ENCODE measurements at places on chromosomes 6 and 20.

DNA sequence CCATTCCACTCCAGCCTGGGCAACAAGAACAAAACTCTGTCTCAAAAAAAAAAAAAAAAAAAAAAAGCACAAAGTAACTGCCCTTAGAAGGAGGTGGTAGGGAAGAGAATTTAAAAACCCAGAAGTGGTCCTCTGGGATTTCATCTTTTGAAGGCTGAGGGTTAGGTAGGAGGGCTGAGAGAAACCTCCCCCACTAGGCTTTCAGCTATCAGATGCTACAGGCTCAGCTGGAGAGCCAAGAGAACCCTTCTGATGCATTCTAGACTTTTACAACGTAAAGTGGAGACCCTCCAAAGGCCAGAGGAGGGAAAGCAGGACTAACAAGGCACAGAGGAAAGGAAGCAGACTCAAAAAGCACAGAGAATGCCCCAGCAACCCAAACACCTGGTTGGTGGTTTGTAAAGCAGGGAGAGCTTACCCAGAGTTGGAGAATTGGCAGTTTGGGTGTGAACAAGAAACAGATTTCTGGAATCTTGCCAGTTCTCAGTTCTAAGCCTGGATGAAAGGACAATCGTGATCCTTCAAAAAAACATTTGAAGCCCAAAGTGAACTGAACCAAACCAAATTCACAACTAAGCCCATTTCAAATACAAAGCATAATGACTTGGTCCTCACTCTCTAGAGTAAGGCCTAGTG is 23.2 kb upstream of the SPAG4 start:
- DNase-seq = no peak

GRCh38 chr6:39756582-39756981 is 31.4 kb upstream of the KIF6 start:
- no peak for DNase-seq

DNA sequence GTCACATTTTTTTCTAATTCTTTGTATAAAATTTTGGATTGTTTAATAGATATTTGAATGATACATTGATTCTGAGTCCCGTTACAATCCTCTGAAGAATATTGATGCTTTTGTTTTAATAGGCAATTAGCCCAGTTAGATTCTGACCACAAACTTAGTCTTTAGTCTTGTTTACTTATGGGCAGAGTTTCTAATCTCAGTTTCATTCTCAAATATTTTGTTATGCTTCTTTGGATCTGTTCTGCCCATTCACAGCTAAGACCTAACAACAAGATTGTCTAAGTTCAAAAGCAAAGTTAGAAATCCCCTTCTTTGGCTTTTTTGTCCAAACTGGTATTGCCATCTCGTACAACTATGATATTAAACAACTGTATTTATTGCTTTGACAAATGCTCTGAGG is 58.0 kb downstream of the TBXT start:
- DNase-seq = no peak

GRCh38 chr6:93992976-93993375 is 573.6 kb upstream of the EPHA7 start:
- no peak for DNase-seq

DNA sequence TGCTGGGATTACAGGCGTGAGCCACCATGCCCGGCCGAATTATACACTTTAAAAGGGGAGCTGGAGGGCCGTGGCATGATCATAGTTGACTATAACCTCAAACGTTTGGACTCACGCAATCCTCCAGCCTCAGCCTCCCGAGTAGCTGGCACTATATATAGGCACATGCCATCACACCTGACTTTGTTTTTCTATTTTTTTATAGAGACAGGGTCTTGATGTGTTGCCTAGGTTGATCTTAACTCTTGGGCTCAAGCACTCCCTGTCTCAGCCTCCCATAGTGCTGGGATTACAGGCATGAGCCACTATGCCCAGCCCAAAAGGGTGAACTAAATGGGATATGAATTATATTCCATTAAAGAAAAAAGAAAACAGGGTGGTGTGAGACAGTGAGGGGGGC is 7.8 kb downstream of the PTGIS start:
- no peak for DNase-seq

DNA sequence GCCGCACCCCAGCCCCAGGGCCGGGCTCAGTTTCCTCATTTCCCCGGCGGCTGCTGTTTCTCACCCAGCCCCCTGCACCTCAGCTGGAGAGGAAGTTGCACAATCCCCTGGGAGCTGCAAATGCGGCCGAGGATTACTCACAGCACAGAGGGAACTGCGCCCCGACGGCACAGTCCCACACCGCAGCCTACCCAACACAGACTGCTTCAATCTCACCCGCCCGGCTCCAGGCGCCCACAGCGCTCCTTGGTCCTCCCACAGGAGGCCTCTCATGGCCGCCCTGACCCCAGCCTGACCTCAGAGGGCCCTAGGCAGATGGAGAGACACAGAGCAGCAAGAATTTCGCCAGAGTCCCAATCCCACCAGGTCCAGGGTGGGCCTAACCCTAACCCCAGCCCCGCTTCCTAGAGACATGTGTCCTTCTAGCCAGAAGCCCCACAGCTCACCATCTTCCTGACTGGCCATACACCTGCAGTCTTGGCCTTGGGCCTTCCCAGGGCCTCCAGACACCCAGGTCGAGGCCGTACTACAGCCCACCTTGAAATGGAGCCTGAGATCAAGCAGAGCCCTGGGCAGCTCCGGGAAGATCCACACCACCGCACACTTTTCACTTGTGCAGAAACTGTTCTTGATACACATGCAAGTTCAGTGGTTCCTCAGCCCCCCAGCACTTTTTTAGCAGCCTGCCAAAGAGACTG is 11.7 kb downstream of the TFEB start:
- DNase-seq = peak; percentile 61

DNA sequence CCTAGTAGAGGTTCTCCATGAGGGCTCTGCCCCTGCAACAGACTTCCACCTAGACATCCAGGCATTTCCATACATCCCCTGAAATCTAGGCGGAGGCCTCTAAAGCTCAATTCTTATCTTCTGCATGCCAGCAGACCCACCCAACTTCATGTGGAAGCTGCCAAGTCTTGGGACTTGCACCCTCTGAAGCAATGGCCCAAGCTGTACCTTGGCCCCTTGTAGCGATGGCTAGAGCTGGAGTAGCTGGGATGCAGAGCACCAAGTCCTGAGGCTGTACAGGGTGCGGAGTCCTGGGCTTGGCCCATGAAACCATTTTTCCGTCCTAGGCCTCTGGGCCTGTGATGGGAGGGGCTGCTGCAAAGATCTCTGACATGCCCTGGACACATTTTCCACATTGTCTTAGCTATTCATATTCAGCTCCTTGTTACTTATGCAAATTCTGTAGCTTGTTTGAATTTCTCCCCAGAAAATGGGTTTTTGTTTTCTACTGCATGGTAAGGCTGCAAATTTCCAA is 17.4 kb upstream of the ELOVL5 start:
- DNase-seq = no peak

DNA sequence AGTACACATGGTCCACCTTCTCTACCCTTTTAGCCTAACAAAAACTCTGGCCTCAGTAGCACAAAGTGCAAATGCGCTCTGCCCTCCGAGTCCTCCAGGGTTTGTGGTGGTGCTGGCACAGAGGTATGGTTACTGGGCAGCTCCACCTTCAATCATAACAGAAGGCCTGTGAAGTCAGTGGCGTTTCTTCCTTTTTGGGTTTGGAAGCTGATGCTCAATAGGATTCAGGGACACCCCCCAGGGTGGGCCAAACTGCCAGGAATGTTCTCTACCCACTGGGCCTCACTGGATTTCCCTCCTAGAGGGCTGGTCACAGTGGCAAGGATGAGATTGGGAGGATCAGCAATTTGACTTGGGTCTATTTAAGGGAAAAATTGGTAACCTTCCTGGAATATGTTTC is 286.1 kb upstream of the FOXQ1 start:
- no peak for DNase-seq

- no peak for DNase-seq
Observed at GRCh38 chr20:48115502-48115901, 330.2 kb upstream of the SULF2 start.

DNA sequence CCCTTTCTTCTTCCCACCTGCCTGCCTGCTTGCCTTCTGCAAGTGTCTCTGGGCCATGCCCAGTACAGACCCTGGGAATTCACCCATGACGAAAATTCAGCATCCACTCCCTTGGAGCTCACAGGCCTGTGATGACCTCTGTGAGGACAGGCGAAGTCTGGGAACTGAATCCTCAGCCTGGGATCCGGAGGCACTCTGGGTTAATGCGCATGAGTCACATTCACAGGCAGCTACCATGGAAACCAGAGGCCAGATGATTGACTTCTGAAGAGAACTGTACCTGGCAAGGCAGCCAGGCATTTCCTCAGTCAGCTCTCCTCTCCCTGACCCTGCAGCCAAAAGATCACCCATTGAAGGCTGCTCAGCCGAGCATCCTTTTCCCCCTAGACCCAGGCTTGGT is 41.0 kb downstream of the SLC9A8 start:
- DNase-seq = peak; percentile 90

- no peak for DNase-seq
Observed at GRCh38 chr6:33705955-33706725, 5.4 kb downstream of the UQCC2 start.

DNA sequence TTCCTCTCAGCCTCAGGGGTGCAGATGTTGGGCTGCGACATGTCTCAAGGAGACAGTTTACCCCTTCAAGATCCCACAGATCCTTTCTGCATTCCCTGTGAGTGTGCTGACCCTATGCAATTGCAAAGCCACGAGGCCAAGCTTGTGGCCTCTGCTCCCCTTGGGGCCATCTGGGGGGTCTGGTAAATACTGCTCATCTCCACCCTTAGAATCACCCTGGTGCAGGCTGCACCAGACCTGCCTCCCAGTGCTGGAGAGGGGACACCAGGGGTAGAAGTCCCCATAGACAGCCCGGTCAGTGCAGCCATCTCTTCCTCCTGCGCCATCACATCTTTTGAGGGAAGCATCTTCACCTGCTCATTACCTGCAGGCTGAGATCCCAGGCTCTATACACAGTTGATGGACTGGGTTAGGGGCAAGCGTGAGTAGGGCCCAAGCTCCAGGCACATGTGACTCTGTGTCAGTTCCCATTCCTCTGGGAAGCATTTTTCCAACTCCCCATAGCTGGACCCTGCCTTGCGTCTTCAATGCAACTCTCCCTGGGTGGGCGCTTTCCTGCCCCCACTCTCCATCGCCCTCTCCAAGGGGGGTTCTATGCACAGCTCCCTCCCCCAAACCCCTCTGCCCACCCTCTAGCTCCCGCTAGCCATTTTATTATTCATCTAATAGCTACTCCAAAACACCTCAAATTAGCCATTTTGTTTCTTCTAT is 53.9 kb downstream of the THBS2 start:
- DNase-seq = no peak

DNA sequence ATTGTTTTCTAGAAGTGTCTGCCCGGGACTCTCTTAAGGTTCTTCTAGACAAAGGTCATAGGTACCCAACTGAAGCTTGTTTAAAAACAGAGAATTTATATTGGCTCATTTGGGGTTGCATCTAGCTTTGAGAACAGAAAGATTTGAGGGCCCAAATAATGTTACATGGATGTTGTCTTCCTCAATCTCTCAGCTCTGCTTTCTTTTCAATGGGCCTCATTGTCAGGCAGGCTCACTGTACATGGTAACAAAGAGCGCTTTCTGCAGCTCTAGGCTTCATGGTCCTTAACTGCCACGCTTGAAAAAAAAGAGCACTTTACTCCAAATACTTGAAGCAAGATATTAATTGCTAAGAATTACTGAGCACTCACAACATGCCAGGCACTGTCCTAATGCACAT is 22.2 kb downstream of the NHLRC1 start:
- DNase-seq = no peak

DNA sequence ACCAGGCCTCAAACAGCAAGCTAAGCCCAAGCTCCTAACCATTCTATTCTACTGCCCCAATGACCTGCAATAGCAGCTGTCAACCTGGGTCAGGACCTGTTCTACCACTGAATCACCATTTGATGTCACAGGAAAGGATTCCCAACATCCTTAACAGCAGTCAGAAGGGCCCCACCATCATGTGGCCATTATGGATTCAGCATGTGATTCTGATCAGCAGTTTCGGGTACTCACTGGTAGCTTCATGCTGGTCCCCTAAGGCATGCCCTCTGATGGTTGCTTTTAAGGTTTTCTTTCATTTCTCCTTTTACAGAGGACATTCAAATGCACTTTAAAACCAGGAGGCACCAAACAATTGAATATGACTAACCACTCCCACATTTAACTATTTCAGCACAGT is 37.3 kb upstream of the MAP7 start:
- DNase-seq = peak; percentile 41

DNA sequence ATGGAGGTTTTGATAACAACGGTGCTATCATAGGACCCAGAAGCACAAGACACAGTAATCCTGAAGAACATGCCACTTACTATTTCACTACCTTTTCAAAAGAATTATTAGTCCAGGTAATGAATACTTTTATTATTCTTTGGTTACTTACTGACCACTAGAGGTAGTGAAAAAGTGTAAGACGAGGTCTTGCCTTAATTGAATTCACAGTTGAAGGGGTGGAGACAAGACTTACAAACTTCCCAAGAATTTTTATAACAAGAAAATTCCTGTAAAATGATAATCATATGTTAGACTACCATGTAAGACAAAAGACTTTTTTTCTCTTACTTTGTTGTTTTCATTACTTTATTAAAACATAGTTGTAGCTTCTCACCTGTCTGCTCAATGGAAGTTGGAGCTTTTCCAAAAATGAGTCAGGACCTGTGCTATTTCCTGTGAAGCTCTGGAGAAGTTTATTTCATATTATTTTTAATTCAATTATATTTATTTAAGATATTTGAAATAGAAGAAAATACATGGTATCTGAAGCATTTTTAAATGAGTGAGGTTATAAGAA is 52.4 kb downstream of the DOP1A start:
- peak; percentile 55 for DNase-seq

GRCh38 chr6:152671171-152671570 is 26.5 kb upstream of the MYCT1 start:
- no peak for DNase-seq

DNA sequence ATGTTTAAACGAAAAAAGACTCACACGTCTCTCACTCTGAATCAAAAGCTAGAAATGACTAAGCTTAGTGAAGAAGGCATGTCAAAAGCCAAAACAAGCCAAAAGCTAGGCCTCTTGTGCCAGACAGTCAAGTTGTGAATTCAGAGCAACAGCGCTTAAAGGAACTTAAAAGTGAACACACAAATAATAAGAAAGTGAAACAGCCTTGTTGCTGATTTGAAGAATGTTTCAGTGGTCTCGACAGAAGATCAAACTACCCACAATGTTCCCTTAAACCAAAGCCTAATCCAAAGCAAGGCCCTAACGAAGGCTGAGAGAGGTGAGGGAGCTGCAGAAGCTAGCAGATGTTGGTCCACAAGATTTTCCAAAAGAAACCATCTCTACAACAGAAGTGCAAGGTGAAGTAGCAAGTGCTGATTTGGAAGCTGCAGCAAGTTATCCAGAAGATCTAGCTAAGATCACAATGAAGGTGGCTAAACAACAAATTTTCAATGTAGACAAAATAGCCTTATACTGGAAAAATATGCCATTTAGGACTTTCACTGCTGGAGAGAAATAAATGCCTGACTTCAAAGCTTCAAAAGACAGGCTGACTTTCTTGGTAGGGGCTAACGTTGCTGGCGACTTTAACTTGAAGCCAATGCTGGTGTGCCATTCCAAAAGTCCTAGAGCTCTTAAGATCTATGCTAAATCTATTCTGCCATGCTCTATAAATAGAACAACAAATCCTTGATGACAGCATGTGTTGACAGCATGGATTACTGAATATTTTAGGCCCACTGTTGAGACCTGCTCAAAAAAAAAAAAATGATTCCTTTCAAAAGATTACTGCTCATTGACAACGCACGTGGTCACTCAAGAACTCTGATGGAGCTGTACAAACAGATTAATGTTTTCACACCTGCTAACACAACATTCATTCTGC is 40.3 kb downstream of the SEC63 start:
- no peak for DNase-seq

- DNase-seq = no peak
Observed at GRCh38 chr20:1618954-1619540, 762 bp downstream of the SIRPB1 start.

Measured in kidney tubule cell (primary cell).